ENCODE measurements at places on chromosomes 2 and 18. TPM values are rescaled to one million over a fixed set of nuclear protein-coding genes. Genes with fewer than 3 reads are reported as not detected.

The COLEC12 gene
- 16.8 TPM for total RNA-seq

The NLRC4 gene
- total RNA-seq, result 1.4 TPM

The MAP2 gene
- 911 TPM for total RNA-seq

The APLF gene
- total RNA-seq, result 17.8 TPM

The SNTG2 gene
- total RNA-seq, result 4.2 TPM

The SMC6 gene
- 32.8 TPM for total RNA-seq

The NT5DC4 gene
- total RNA-seq, result not detected

The HOXD4 gene
- not detected for total RNA-seq

The ABCB6 gene
- 30.0 TPM for total RNA-seq

The PIEZO2 gene
- 3.2 TPM for total RNA-seq

The TDRD15 gene
- under 0.01 TPM for total RNA-seq

The SRD5A2 gene
- 0.23 TPM for total RNA-seq

The GALR1 gene
- 7.8 TPM for total RNA-seq

The POTEJ gene
- total RNA-seq, result 0.46 TPM

The TMEM37 gene
- 0.92 TPM for total RNA-seq
